NCI-H146 (cell line): ENCODE measurements at places on chromosomes 1 and 21.

DNA sequence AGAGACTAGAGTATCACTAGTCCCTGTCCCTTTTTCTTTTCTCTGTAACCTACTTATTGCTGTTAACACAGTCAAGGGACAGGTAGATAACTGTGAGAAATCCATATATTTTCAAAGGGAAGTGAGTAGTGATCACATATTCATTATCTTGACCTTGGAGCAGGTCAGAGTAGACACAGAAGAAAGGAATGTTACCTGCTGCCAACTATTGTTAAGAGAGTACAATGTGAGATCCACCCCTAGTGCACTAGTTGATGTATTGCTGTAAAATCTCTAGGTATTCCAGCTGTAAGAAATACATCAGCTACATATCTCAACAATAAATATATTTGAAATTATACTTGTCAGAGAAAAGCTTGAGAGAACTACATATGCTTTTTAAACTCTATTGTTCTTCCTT lies 68.7 kb upstream of the ADGRL2 start:
- no peak for DNase-seq

GRCh38 chr1:11198851-11199594 lies 9.9 kb downstream of the ANGPTL7 start:
- DNase-seq, result peak; percentile 91

DNA sequence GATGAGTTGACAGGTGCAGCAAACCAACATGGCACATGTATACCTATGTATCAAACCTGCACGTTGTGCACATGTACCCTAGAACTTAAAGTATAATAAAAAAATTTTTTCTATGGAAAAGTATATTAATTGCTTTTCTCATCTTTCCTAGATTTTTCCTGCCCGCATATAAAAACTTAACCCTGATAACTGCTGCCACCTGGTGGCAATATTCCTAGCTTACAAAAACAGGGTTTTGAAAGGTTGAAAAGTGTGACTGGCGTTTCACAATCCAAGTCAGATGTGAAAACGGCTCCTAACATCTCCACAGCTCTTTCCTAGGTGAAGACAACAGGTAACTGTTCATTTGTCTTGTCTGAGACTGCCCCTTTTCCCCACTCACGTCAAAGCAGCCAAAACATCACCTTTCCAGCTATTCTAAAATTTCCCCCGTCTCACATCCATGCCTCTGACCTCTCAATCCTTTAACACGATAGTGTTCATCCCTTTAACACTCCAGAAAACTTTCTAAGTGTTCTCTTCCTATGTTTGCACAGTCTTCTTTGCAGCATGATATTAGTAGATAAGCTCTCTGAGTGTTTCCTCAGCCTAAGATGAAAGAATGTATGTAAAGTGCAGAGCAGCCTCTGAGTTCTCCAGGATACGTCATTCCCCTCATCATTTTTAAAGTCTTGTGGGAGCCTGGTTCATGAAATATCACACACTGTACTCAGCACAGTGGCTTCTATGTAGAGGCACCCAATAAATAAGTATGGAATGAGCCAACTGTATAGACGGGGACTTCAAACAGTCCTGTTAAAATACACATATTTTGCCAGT lies 27.5 kb downstream of the OVGP1 start:
- DNase-seq, result peak; percentile 37

DNA sequence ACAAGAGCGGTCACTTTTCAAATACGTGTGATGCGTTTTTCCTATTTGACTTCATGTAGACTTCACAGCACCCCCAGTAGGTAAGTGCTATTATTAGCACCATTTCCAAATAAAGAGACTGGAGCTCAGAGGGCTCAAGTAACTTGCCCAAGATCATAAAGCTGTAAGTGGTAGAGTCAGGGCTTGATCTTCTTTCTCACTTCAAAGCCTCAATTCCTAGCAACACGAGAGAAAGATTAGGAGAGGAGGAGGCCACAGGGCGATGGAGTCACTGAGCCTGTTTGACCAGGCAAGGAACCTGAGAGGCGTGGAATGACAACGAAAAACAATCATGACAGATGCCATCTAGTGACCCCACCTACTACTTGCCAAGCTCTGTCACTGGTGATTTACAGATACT lies 181.0 kb downstream of the FOXD2 start:
- DNase-seq, result no peak

DNA sequence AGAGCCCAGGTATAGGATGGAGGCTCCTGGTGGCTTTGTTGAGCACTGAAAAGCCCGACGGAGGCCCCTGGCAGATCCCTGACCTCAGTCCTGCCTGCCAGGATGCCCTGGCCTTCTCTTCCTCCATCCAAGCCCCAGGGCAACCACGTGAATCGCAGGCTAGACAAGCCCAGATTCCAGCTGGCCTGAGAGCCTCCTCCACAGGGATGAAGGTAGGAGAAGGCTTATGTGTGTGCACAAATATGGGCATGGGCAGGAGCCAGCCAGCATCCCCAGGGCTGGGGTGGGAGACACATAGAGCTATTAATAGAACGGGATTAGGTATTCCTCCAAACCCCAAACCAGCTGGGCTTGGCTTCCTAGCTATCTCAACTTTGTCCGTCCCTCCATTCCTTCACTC lies 4.0 kb upstream of the EXTL1 start:
- no peak for DNase-seq

DNA sequence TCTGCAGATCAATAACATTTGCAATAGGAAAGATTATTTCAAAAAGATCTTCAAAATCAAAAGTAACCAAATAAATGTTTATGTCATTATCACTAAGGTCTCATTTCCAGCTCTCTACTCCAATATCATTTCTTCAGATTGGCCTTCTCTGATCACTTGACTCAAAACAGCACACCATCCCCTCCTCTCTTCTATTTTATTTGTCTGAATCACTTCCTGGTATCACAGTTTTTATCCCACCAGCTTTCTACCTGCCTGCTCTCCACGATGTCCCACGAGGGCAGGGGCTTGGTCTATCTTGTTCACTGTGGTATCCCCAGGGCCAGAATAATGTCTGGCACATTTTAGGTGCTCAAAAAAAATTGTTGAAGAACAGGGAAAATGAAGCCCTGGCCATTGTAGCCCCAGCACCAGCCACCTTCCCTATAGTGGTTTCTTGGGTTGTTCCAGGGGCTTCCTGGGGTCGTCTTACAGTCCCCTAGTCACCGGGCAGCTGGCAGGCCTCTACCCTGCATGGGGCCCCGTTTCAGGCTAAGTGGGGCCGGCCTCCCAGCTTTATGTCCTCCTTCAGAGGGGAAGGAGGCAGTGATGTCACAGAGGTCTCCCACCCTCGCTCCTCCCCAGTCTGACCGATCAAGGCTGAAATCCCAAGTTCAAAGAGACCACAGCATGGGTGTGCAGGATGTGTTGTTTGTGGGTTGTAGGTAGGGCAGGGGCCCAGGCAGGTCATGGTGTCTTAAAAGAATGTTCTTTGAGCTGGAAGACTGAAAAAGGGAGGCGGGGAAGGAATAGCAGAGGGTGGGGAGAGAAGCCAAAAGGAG lies 3.5 kb upstream of the PADI1 start:
- no peak for DNase-seq

DNA sequence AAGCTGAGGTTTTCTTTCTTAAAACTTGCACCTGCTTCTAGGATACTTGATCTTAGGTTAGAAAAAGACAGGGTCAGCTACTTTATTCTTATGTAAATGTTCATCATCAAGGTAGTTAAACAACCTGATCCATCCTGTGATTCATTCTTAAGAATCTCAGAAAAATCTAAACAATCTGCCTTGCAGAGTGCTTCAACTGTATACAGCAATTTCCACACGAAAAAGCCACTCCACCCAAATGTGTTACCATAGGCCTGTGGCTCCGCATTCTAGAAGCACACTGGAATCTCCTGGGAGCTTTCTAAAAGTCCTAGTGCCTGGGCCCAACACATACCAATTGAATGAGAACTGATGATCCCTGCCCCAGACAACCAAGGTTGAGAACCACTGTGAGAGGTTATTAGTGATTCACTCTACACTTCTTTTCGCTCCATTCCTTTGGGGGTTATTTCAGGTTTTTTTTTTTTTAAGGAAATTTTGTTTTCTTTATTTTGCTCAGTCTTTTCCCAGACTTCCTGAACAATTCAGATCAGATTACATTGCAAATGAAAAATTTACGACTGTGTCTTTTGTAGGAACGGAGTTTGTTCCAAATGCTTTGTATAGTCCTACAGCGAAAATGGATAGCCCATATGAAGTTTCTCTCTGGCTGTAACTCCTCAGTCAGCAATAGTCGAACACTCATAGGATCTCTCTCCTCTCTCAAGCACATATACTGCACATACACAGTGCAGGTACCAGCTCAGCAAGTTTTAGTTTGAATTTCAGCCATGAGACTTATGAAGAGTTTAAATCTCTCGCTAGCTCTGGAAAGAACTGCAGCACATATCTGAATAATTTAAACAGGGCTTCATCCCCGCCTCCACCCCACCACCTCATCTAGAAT lies 16.1 kb downstream of the SMYD2 start:
- DNase-seq, result no peak

DNA sequence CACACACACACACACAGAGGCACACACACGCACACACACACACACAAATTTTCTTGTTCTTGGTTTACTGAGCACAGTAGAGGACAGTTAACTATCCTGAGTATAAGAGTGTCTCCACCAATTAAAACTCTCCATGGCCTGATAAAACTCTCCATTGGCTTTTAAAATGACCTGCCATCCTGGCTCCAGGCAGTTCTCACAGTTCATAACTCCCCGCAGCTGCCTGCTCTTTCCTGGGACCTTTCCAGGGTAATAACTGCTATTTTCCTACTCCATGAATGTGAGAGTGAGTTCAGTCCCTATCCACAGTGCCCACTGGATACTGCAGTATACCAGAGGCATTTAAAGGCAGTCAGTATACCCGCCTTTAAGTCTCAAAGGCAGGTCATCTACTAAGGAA lies 351.5 kb downstream of the PLPP3 start:
- no peak for DNase-seq

DNA sequence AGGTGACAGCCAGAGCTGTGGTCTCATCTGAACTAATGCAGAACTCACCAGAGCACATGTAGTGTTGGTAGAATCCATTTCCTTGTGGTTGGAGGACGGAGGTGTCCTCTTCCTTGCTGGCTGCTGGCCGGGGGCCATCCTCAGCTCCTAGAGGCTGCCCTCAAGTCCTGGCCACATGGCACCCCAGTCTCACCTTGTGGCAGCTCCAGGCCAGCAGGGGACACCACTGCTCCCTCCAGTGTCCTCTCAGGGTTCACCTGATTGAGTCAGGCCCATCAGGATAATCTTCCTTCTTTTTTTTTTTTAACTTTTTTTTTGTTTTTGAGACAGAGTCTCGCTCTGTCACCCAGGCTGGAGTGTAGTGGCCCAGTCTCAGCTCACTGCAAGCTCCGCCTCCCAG lies 2.9 kb downstream of the KCNE1 start:
- no peak for DNase-seq
